Cardiac muscle cell (in vitro differentiated cells and primary cell): ENCODE measurements at places on chromosomes 13 and 19. TPM values are rescaled to one million over a fixed set of nuclear protein-coding genes. Genes with fewer than 3 reads are reported as not detected.

The IFNL3 gene
- polyA plus RNA-seq: not detected in 2 replicates

The CEACAM4 gene
- not detected in 2 replicates for polyA plus RNA-seq

The RFPL4AL1 gene
- polyA plus RNA-seq: not detected in 2 replicates

The PROZ gene
- 0.37 and 0.42 TPM in 2 replicates for polyA plus RNA-seq

The DKKL1 gene
- polyA plus RNA-seq: 14.0 and 17.6 TPM in 2 replicates
